ENCODE measurements at places on chromosomes 1 and 21.

- DNase-seq: no peak
Measured at GRCh38 chr1:1092149-1092855, 18.2 kb upstream of the RNF223 start.

- DNase-seq: no peak
Measured at GRCh38 chr1:51847294-51847920, 31.1 kb downstream of the NRDC start.

GRCh38 chr1:59522925-59523505 is 226.1 kb downstream of the FGGY start:
- DNase-seq: no peak

DNA sequence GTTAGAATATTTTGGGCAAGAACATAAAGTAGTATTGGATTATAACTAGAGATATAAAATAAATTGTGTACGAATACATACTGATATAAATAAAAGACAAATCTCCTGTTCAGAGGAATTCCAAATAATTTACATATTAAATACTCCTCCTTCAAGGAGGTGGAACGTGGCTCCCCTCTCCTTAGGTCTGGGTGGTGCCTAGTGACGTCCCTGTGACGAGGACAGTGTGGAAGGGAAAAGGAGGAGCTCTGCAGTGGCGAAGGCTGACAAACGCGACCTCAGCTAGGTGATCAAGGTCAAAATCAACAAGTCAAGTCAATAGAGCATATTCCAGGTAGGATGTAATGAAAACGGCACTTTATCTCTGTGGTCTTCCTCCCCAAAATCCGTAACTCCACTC is 310.0 kb downstream of the SMYD3 start:
- DNase-seq: no peak

- DNase-seq: no peak
Measured at GRCh38 chr1:183019860-183020259, 3.4 kb upstream of the LAMC1 start.

DNA sequence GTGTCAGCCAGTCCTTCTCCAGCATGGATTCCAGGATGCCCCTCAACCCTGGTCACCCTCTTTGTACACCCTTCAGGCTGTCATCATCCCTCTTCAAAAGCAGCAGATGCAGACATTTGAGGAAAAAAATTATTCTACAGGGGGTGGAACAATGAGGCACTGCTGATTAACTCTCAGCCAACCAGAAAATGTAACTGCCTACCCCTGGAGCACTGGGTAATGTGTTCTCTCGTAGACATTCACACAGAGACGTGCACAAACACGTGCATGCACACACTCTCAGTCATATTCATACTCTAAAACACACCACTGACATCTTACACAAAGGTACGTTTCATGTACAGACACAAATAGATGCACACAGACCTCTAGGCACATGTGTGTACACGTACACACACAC is 175.4 kb downstream of the TRABD2B start:
- no peak for DNase-seq

DNA sequence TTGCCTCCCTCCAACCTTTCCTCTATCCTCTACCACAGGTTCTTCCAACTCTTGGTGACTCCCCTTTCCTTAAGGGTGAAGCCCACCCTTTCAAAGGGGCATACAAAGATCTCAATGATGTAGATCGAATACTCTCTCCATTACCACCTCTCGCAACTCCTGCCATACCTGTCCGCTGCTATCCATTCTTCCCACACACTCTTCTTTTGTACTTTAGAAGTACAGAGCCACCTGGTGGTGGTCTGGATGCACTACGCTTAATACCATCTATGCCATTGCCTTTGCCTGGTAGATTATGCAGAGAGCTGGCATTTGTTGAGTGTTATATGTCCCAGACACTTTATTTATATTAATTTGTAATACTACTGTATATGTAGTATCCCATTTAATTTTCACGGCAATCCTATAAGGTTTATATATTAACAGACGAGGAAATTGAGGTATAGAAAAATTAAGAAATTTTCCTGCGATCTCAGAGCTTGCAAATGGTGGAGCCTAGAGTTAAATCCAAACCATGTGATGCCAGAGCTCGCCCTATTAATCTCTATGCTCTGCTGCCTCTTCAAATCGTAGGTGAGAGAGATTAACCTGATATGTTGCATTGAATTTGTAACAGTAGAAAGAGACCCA is 22.9 kb downstream of the TSHB start:
- DNase-seq: no peak

GRCh38 chr1:116374353-116375147 is 1.5 kb downstream of the ATP1A1 start:
- no peak for DNase-seq

GRCh38 chr1:159881622-159882526 is 18.1 kb downstream of the CFAP45 start:
- DNase-seq: peak; percentile 91

DNA sequence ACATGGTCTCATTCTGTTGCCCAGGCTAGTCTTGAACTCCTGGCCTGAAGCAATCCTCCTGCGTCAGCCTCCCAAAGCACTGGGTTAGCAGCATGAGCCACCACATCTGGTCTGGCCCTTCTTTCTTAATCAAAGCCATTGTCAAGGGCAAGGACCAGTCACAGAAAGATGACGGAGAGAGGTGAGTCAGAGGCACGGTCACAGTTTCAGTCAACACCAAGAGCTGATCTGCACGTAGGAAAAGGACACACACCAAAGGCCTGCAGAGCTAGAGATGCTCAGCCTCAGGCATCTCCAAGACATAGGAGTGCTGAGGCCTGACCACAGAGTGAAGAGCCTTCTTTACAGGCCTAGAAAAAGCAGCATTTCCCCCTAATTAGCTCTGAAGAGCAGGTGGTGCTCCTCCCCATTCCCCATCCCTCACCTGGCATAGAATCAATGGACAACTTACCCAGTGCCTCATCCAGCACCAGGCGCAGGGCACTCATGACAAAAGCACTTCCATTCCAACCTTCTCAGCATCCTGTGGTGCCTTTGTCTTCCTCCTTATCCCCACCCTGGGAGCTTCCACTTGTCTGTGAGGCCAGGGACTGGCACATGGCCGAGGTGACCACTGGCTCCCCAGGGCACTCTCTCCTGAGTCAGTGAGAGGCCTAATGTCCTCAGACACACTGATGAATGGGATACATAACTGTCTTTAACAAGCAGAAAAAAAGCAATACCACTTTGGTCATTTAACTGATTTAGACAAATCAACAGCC is 139.8 kb downstream of the AJAP1 start:
- DNase-seq: no peak

DNA sequence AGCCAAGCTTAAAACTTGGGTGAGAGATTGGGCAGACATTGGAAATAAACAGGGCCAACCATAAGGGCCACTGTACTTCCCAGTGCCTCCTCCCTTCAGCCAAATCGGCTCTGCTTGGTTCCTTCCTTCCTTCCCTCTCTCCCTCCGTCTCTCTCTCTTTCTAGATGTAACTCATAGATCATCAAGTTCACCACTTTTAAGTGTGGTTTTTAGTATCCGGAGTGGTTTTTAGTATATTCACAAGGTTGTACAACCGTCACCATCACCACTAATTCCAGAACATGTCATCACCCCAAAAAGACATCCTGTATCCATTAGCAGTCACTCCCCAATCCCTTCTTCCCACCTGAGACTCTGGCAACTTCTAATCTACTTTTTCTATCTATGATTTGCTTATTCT is 51.0 kb downstream of the MYSM1 start:
- DNase-seq: no peak

GRCh38 chr1:44798481-44799365 is 1.5 kb upstream of the PLK3 start:
- no peak for DNase-seq

GRCh38 chr1:10903821-10904220 is 107.4 kb upstream of the CASZ1 start:
- DNase-seq: no peak

DNA sequence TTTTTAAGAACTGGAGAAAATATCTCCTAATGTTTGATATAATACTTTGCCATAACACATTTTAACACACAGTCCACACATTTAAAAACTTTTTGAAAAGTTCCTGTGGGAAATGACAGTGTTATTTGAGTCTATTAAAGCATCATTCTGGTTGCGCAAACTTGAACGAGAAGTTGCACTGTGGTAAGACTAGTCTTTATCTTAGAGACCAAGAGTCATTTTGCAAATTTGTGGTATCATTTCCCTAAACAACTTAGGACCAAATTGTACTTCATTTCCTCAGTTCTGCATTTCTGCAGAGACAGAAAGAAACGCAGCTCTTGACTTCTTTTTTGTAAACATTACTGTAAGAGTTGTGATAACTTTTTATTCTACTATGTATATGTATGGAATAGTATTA is at the start of gene RGS18:
Gene RGS18, plus strand, starts transcription at position 282 of the 400 bp plus-strand sequence. CDS start 176 bp downstream, outside the sequence.
- DNase-seq: no peak

DNA sequence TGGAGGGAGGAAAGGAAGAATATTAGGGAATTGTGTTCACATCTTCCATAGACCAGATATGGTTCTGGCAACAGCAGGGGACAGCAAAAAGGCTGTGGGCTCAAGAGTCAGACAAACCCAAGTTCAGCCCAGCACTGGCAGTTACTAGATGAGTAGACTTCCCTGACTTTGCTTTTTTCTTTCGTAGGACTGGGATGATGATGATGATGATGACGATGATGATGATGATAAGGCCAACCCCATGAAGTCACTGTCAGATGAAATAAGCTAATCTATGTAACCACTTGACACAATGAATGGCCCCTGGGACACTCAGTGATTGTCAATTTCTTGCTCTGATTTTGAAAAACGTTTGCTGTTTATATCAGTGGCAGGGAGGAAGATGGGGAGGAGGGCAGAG is 109.6 kb downstream of the TNR start:
- no peak for DNase-seq

GRCh38 chr1:116763787-116764465 is 9.7 kb downstream of the CD2 start:
- DNase-seq: no peak

GRCh38 chr1:75727571-75727970 is 3.1 kb downstream of the ACADM start:
- DNase-seq: no peak

GRCh38 chr1:66733348-66734017 is 18.8 kb upstream of the DYNLT5 start:
- DNase-seq: no peak

GRCh38 chr1:193539731-193540459 is 353.5 kb upstream of the B3GALT2 start:
- DNase-seq: no peak

- DNase-seq: no peak
Measured at GRCh38 chr1:218259800-218260199, 25.3 kb upstream of the RRP15 start.

GRCh38 chr1:16980473-16981268 is at the start of gene MFAP2:
MFAP2 (minus strand) TSS chr1:16980620; CDS start chr1:16978273, 2,347 bp downstream.
- no peak for DNase-seq

DNA sequence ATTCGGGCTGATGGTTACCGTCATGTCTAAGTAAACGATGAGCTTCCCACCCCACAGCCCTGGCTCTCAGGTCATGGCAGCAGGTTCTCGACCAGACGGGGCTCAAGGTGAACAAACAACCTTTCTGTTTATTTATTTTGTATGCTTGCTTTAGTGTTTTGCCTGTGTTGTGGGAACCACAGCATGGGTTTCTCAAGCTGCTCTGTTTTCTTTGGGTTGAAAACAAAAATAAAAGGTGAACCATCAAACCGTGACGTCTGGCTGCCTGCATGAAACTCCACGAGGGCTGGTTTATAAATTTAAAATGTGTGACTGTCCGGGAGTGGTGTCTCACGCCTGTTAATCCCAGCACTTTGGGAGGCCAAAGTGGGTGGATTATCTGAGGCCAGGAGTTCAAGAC is 28.0 kb downstream of the TMEM51 start:
- DNase-seq: no peak

- no peak for DNase-seq
Measured at GRCh38 chr1:179327679-179328078, 34.1 kb downstream of the SOAT1 start.

DNA sequence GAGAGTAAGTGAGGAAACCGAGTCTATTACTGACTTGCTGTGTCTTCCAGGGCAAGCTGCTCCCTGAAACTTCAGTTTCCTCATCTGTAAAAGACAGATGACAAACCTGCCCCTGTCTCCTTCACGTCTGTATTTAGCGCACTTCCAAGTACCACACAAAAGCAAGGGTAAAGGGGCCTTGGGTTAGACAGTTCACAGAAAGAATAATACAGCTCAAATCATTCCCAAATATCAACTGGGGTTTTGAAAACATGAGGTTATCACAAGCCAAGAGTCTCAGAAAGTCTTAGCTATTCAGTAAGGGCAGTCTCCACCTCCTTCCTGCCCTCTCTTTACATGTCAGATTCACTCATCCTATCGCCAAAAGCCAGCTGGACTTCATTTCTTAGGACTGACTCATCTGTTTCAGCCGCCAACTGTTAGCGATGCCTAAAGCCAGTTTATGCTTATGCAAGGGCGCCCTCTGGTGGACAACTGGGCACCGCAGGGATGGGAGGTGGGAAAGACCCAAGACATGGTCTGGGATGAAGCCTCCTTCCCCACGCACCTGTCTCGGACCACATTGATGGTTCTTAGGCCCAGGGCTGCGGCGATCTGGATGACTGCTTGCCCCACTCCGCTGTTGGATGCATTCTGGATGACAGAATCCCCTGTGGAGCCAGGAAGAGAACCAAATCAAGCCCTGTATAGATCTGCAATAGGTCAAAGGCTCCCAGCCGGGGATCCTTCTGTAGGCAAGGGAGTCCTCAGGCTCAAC is 21.1 kb upstream of the SRSF4 start:
- DNase-seq: peak; percentile 95

- no peak for DNase-seq
Measured at GRCh38 chr21:29418813-29419212, 120.1 kb downstream of the BACH1 start.

DNA sequence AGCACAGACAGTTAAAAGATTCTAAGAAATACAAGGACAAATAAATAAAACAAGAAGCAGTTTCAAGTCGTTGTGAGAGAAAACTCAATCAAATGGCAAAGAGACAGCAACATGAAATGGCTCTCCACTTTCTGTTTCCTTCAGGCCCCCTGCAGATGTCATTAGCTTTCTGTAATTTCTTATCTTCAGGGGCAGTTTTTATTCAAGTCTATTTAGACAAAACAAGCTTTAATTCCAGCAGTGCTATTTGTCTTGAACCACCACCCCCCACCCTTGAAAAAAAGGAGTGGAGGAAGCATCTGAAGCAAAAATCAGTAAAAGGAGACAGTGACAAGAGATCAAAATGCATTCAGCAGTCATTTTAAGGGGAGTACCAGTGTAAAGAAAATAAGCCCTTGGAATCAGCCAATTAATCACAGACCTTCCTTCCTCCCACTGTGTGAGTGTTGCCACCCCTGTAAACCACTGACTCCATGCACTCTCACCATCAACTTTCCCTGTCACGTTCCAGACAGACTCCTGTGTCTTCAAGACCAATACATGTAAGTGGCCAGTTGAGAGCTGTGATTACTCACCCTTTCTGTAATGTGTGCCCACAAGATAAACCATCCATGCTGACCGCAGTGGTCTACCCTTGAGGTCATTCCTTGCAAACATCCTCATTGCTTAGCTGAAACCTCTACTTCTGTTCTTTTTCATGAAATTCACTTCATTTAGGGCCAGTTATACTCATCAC is 136.1 kb upstream of the HOOK1 start:
- DNase-seq: peak; percentile 69

DNA sequence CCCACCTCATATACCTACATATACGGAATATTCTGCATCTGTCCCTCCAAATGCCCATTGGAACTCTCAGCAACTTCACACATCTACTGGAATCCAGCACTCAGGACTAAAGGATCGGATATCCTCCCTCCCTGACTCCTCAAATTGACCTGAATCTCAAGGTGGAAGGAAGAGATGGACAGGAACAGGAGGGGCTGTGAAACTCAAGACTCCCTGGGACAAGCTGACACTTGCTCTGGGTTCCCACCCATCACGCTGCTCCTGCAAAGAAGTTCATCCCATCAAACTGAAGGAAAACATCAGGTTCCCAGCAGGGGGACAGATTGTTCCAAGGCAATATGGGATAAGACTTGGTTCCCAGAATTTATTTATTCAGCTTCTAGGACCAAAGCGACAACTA is 30.3 kb upstream of the TIAM1 start:
- no peak for DNase-seq
